ENCODE measurements at places on chromosomes 3 and 15.

DNA sequence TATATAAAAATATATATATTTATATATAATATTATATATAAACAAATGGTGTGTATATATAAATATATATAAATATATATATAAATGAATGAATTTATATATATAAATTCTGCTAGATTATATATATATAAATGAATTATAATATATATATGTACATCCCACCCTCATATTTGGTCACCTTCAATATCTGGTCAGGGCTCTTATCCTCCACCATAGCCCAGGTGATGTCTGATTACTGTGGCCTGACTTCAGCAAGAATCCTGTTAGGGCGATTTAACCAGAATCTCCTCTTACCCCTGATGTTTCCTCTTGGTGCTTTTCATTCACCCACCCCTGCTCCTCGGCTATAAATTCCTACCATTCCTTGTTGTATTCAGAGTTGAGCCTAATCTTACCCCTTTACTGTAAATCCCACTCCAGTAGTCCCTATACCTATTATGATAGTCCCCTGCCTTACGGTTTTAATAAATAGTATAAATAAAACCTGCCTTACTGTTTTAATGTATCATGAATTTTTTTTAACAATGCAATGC, 439.6 kb downstream of the PLOD2 start:
- DNase-seq: no peak

DNA sequence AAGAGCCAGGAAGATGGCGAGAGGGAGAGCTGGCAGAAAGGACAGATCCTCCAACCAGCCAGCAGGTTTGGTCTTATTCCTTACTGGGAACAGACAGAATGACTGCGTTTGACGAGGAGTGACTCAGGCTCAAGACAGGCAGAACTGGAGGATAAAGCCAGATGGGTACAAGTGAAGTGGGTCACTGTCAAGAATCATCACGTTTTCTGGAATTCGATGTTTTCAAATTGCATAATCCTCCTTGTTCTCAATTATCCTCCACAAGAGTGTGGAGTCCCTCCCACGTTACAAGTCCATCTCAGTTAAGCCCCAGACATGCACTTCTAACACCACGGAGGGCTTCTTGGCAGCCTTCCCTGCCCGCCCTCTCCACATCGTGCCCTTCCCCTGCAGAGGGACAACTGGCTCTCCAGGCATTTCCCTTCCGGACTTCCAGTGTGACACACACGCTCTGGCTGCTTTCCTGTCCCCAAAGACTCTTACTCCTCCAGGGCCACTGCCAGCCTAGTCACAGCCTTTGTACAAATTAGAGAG, 183.1 kb downstream of the CHST2 start:
- no peak for DNase-seq

GRCh38 chr3:50536471-50537180, 30.9 kb downstream of the C3orf18 start:
- DNase-seq: no peak

DNA sequence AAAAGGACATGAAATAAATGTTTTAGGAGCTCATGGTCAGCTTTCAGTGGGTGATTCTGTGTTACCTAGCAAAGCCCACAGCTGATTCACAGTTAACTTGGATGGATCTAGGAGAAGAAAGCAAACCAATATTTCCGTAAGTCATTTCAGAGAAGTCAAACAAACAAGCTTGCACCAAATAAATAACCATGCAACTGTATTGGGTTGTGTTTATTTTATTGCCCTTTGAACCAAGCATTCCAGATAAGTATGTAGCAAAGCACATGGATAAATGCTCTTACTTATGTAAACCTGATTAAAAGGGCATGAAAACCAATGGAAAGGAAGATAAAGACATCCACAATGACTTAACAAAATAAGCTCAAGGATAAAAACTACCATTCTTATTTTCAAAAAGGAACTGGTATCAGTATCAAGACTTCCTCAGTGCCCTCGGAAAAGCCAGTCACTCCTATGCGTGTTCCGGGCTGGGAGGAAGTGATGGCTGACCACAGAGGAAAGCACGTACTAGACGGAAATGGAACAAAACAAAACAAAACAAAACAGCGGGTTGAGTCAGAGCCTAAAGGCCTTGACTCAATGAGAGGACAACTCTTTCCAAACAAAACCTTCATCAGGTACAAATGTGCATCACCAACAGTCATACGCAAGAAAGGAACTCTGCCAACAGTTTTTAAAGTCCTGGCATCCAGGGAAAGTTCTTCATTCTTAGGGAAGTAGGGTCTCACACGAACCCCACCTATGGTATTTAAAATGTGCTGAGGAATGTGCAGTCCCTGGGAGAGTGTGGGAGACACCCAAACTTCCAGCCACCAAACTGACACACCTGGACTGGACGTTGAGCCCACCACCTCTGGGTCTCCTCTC, 103.3 kb downstream of the SNRK start:
- peak; percentile 33 for DNase-seq

GRCh38 chr3:99319450-99319849, 318.9 kb upstream of the COL8A1 start:
- DNase-seq: no peak

GRCh38 chr15:74821091-74821789, 5.2 kb upstream of the CPLX3 start:
- no peak for DNase-seq

GRCh38 chr3:135558150-135558783, 407.3 kb upstream of the PPP2R3A start:
- DNase-seq: no peak

DNA sequence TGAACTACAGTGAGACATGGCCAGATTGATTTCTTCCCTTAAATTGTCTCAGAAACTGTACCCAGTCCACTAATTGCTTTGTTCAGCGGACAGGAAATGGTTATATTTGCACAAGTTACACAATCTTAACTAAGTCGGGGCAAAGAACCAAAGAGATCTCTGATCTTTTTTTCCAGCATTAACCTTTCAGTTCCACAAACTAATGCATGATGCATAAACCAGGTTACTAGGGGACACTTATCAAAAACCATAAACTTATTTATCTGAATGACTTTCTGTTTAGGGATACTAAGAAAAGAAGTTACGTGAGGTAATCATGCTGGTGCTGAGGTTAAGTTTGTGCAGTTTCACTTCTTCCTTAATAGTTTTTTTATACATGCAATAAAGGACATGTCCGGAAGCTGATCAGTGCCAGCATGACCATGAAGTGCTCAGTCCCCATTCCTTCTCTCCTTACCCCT, 22.4 kb downstream of the FNDC3B start:
- no peak for DNase-seq

GRCh38 chr3:197830967-197831313, 39.9 kb downstream of the LRCH3 start:
- DNase-seq: no peak

Measured in activated CD8-positive, alpha-beta memory T cell treated with anti-CD3 and anti-CD28 coated beads for 4 hours (primary cell).